ENCODE measurements at places on chromosomes 12 and 14.

- DNase-seq, result no peak
Measured at GRCh38 chr12:66587912-66588311, 91.0 kb downstream of the GRIP1 start.

- DNase-seq, result no peak
Measured at GRCh38 chr14:95106971-95107370, 50.4 kb downstream of the DICER1 start.

DNA sequence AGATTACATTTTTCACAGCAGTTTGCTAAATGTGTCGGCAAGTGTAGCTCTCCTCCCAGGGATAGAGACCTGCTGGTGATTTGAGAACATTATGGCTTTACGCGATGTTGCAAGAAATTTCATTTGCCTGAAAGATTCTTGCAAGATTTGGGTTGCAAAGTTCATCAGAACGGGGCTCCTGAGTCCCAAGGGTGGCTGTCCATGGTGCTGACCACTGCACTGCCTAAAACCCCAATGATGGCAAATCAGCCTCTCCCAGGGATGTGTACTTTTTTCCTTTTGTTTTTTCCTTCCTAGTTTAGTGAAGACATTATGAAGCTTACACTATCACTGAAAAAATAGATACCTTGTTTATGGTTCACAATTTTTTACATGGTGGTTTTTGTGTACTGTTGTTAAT lies 85.4 kb downstream of the WSCD2 start:
- peak; percentile 53 for DNase-seq

GRCh38 chr14:56127156-56127555 lies 8.9 kb downstream of the PELI2 start:
- no peak for DNase-seq

DNA sequence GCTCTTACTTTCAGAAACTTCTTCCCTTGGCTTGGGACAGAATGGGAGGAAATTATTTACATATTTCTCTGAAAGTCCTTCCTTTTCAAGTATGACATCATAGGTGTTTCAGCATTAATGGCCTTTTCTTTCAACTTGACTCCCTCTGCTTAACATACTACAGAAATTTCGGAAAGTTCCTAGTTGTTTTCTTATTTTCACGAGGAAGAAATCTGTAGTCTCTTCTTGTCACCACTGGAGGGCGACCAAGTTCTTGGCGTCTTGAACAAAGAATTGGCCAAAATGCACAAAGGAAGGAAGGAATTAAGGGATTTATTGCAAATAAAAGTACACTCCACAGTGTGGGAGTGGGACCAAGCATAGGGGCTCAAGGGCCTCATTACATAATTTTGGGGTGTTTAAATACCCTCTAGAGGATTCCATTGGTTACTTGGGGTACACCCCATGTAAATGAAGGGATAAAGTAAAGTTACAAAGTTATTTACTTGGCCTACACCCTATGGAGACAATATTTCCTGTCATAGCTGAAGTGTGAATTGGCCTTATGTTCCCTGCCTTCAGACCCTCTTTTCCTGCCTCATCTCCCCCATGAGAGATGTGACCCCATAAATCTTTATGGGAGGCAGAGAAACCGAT lies 70.4 kb downstream of the RPL10L start:
- DNase-seq, result peak; percentile 32

DNA sequence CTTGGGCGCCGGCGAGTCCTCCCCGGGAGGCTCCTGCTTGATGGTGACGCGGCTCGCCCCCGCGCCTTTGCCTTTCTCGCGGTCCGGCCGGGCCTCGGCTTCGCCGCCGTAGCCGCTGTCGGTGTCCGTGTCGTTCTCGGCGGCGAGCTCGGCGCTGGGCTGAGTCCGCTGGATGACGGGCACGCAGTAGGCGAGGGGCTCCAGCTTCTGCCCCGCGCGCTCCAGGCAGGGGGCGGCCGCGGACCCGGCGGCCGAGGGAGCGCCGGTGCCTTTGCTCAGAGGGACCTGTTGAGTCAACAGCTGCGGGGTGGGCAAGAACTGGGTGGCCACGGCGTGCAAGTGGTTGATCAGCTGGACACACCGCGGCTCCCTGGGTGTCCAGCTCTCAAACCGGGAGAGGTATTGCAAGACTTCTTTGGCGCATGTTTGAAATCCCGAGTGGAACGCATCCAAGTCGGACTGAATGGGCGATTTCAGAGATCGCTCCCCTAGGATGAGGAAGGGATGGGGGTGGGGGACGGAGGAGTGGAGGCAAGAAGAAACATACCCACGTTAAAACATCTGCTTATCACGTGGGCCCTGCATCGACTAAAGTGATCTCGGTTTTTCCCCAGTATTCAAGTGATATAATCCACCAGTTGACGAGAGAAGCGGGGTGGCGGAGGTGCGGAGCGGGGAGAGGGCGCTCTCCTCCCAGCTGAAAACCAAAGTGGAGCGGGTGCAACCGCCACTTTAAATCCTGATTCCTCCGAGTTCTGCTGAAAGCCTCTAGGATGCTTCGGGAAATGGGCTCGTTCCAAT lies 2.0 kb downstream of the BHLHE41 start:
- DNase-seq, result peak; percentile 66

GRCh38 chr12:27505761-27506160 lies 18.2 kb upstream of the PPFIBP1 start:
- DNase-seq, result no peak

- no peak for DNase-seq
Measured at GRCh38 chr12:1284611-1285010, 293.6 kb downstream of the ERC1 start.

DNA sequence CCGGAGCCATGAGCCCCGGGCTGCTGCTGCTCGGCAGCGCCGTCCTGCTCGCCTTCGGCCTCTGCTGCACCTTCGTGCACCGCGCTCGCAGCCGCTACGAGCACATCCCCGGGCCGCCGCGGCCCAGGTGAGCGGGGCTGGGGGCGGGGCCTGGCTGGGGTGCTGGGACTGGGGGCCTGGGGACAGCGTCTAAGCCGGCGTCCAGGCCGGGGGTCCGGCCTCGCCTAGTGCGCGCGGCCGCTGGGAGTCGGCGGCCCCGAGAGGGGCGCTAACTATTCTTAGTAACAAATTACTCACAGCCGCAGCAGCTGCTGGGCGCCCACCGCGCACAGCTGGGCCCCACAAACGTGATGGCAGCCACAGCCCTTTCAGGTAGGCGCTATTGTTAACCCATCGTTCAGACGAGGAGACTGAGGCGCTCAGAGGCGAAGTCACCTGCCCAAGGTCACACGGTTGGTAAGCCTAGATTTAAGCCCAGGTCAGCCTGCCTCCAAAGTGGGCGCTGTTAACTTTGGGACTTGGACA lies 374 bp downstream of the CYP46A1 start:
- DNase-seq, result no peak

GRCh38 chr12:92778525-92778924 lies 75.7 kb downstream of the PLEKHG7 start:
- no peak for DNase-seq

GRCh38 chr14:90381999-90382451 lies 14.8 kb upstream of the CALM1 start:
- DNase-seq, result peak; percentile 48

- no peak for DNase-seq
Measured at GRCh38 chr12:69042970-69043369, 110.0 kb upstream of the CPM start.

GRCh38 chr12:2652011-2652400 lies 142.8 kb upstream of the FKBP4 start:
- no peak for DNase-seq

- DNase-seq, result no peak
Measured at GRCh38 chr14:92430686-92431085, 82.9 kb upstream of the RIN3 start.

GRCh38 chr14:68820999-68821683 lies 28.3 kb upstream of the ZFP36L1 start:
- peak; percentile 51 for DNase-seq

DNA sequence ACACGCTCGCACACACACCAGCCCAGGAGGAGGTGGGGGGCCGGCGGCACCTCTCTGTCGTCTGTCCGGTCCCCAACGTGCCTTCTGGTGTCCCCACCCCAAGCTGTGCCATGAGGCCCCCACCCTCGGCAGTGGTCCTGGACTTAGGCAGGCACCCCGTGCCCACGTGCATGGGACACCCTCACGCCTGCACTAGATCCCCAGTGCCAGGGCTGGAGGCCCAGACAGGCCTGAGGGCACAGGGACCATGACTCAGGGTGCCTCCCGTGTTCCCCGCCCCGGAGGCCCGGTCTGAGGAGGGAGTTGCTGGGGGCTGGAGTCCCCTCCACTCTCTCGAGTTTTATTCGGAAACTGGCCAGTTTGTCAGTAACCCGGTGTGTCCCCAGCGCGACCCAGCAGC lies 38.8 kb downstream of the LRCOL1 start:
- DNase-seq, result no peak

DNA sequence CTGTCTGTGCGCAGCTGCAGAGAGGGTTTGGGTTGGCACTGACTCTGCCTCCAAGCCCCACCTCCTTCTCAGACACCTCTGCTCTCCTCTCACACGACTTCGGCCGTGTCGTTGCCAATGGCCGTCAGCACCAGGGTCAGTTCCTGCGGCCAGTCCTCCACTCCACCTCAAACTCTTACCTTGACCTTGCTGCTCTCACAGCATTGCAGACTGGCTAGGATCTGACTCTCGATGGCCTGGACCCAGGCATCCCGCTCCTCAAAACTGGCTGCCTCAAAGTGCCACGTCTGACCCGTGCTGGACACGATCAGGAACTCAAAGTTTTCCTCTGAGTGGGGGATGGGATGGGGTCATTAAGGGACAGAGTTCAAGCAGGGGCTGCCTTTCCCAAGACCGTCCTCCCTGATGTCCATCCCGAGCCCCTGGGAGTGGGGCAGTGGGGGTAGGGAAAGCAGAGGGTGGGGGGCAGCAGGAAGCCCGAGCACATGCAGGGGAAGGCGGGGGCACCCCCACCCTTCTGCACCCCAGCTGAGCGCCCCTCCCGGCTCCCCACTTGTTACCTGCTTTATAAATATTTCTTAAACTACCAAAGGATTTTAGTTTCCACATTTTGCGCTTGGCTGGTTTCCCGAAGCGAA lies 10.7 kb downstream of the AGAP2 start:
- no peak for DNase-seq

DNA sequence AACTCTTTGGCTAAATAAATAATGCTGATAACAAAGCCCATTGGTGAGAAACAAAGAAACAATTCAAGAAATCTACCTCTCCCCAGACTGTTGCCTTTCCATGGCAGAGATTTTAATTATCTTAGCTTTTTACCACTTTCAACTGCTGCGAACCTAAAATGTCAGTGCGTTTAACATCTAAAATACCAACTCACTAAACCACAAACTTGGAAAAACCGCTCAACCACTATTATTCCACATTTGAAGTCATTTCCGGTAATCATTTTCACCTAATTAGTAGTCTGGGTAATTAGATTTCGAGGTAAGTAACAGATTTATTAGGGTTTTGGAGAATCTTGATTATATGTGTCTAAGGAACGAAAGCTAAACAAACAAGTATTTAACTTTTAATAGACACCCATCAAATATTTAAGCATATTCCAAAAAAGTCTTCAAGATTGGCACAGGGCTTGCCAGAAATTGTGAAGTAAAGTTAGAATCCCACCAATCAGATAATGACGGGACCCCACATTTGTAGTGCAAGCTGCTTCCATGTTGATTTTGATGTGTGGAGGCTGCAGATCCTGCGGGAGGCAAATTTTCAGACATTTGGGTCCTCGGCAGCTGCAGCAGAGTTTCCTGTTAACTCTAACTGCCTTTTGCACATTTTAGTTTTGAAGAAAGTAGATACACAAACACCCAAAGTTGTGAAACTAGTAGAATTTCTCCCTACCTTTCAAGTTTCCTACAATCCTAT lies 4.1 kb downstream of the OTX2 start:
- no peak for DNase-seq

- DNase-seq, result no peak
Measured at GRCh38 chr12:27548301-27549199, 24.5 kb downstream of the PPFIBP1 start.

DNA sequence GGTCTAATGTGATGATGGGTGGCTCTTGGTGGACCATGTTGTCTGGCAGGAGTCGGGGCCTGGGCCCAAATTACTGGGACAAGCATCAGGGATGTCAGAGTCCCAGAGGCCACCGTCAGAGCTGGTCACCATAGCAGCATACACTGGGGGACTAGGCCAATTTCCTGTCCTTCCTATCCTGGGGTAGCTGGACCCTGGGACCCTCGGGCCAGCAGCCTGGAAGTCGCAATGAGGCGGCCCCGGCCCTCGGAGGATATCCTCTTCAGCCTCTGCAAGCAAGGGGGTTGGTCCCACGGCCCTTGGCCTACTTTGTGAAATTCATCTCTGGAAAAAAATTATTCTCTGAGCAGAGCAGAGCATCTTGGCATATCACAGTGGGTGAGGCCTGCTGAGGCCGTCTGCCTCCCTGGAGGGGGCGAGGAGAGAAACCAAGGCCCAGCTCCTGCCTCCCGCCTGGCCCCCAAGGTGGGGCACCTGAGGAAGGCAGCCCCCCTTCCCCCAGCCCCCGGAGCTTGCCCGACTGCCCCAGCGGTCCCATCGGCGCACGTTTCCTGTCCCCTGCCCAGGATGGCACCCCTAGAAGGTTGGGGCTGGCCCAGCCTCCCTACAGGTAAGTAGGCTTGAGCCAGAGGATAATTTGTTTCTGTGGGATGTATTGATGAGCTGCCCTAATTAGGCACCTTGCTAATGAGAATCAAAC lies 135.0 kb upstream of the MYL2 start:
- DNase-seq, result no peak

DNA sequence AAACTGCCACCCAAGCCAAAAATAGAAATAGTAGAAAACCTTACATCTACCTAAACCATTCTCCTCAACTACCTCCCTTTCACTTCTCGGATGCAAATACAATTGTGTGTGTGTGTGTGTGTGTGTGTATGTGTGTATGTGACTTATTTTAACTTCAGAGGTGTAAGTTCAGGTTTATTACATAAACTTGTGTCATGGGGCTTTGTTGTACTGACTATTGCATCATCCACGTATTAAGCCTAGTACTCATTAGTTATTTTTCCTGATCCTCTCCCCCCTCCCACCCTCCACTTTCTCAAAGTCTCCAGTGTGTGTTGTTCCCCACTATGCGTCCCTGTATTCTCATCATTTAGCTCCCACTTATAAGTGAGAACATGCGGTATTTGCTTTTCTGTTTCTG lies 592.5 kb upstream of the ATP2B1 start:
- no peak for DNase-seq

DNA sequence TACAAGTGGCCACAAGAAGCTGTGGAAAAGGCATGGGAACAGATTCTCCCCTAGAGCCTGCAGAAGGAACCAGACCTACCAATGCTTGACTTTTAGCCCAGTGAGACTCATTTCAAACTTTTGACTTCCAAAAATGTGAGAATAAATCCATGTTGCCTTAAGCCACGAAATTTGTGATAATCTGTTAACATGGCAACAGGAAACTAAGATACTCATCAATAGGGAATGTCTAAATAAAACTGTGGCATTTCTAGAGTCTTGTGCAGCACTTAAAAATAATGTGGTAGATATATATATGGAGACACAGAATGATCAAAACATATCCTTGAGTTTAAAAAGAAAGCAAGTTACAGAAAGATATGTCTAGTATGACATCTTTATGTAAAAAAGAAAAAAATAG lies 12.0 kb downstream of the HECTD4 start:
- DNase-seq, result no peak

Measured in activated CD4-positive, alpha-beta T cell treated with anti-CD3 and anti-CD28 coated beads for 36 hours (primary cell).